Bronchial smooth muscle cell (primary cell): ENCODE measurements at places on chromosomes 13 and 19. TPM values are rescaled to one million over a fixed set of nuclear protein-coding genes. Genes with fewer than 3 reads are reported as not detected.

Gene PGPEP1
- 42.6 and 66.2 TPM in 2 replicates for total RNA-seq

Gene PDE4C
- total RNA-seq: 2.2 and 2.9 TPM in 2 replicates

Gene CYP4F8
- under 0.01 TPM in 1 of 2 replicates, not detected in the other for total RNA-seq

Gene LAIR1
- total RNA-seq: not detected in 2 replicates

Gene TEKTIP1
- not detected in 2 replicates for total RNA-seq

Gene ACP5
- 0.34 and 0.95 TPM in 2 replicates for total RNA-seq

Gene CRB3
- 0.09 and 0.16 TPM in 2 replicates for total RNA-seq

Gene LGALS14
- total RNA-seq: not detected in 2 replicates

Gene LILRB1
- not detected in 2 replicates for total RNA-seq

Gene U2AF1L4
- total RNA-seq: 10.7 and 10.9 TPM in 2 replicates

Gene MUC16
- total RNA-seq: under 0.01 TPM in 1 of 2 replicates, not detected in the other

Gene WASF3
- 8.7 and 11.2 TPM in 2 replicates for total RNA-seq

Gene SSC5D
- total RNA-seq: 3.9 and 13.1 TPM in 2 replicates

Gene LYPD3
- total RNA-seq: 0.17 and 1.1 TPM in 2 replicates

Gene SBK3
- total RNA-seq: 0.16 TPM in 1 of 2 replicates, not detected in the other

Gene COL5A3
- 1.6 and 1.7 TPM in 2 replicates for total RNA-seq

Gene SCN1B
- total RNA-seq: 10.6 and 15.6 TPM in 2 replicates

Gene ZNF709
- 3.2 and 3.8 TPM in 2 replicates for total RNA-seq

Gene PLIN4
- 0.43 and 2.5 TPM in 2 replicates for total RNA-seq

Gene GNG7
- total RNA-seq: 0.17 and 0.47 TPM in 2 replicates

Gene MBD3L3
- total RNA-seq: not detected in 2 replicates

Gene IGFL4
- total RNA-seq: 0.16 TPM in 1 of 2 replicates, not detected in the other
